ENCODE measurements at places on chromosomes 7 and 10.

GRCh38 chr10:78520737-78521430 lies 487.2 kb downstream of the RPS24 start:
- DNase-seq: peak; percentile 35

DNA sequence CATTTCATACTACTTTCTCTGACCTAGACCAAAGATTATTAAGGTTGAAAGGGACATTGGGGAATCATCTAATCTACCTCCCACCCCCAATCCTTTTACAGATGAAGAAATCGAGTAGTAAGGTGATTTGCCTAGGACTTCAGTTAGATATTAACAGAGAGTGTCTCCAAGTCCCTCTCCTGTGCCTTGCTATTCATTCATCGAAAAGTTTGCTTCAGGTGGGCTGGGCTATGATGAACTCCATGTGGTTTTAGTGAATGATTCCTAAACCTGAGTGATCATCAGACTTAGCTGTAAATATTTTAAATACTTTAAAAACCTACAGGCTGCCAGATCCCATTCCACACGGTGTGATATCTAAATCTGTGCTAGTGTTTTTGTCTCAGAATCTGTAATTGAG lies 259.4 kb upstream of the SORCS1 start:
- no peak for DNase-seq

GRCh38 chr10:110862961-110863360 lies 8.8 kb upstream of the PDCD4 start:
- no peak for DNase-seq

- no peak for DNase-seq
Measured at GRCh38 chr10:124001391-124002148, 91.8 kb downstream of the CHST15 start.

DNA sequence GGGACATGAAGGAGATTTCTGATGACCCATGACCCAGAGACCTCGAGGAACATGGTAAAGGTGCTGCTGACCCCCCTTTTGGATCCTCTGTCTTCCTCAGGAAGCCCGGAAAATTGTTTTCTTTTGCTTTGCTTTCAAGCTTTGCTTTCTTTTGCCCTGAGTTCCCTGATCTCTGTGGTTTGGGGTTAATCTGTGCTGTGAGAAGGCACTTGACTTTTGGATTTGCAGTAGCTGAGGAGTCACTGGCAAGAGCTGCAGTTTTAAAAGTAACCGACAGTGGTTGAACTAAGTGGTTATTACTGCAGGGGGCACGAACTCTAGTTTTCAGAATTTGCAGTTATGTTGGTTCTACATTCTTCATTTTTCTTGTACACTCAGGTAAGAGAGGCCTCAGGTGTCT lies 53.0 kb downstream of the PDZD8 start:
- no peak for DNase-seq
